Mucosa of gallbladder (tissue), 1 donor: ENCODE measurements at places on chromosomes 16 and 17. TPM values are rescaled to one million over a fixed set of nuclear protein-coding genes. Genes with fewer than 3 reads are reported as not detected.

- DNase-seq: no peak
Observed at GRCh38 chr16:645852-646678, 3.1 kb upstream of the WDR90 start.

GRCh38 chr17:67834634-67835033 lies 9.3 kb downstream of the BPTF start:
- DNase-seq: peak; percentile 0

Gene CLTC
- total RNA-seq: 246 TPM

GRCh38 chr16:65984296-65984695 lies 382.2 kb upstream of the CDH5 start:
- DNase-seq: no peak

- DNase-seq: no peak
Observed at GRCh38 chr16:50630394-50631020, 50.6 kb downstream of the SNX20 start.

DNA sequence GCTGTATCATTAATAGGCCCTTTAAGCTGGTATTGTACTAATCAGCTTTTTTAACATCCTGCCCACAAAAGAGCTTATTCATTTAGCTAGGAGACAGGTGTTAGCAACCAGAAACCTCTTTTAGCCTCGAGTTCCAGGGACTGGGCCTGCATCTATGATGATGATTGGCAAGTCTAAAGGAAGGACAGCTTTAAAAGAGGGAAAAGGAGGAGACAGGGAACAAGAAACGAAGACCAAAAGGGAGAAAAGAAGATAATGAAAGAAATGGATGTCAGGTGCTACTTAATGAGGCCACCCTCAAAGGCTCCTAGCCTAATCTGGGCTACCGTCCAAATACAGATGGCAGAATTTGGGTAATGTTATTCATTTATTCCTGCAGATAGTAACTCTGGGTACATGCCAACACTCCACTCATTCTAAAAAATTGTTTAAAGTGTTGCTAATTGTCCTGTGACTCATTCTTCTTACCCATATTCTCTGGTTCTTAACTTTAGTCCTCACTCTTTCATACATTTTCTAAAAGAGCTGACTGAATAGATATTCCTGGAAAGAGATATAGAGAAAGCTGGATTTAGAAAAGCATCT lies 18.7 kb upstream of the RFFL start:
- DNase-seq: no peak

Gene SDR42E2
- 0.26 TPM for total RNA-seq

DNA sequence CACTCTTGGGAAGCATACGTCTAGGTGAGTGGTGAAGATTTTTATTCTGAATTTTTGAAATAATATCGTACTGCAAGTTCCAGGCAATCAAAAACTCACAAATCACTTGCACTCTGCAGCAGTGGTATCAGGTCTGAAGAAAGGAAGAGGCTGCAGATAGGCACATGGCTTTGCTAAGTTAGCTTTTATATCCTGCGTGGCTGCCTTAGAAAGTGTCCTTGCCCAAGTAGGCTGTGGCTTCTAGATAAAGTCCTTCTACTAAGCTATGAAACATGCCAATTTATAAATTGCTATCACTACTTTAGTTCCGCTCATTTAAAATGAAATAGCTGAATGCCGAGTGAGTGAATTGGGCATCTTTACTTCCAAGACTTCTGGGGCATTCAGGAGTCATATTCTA lies 17.9 kb downstream of the WWOX start:
- DNase-seq: no peak

Gene PPP1R27
- not detected for total RNA-seq

DNA sequence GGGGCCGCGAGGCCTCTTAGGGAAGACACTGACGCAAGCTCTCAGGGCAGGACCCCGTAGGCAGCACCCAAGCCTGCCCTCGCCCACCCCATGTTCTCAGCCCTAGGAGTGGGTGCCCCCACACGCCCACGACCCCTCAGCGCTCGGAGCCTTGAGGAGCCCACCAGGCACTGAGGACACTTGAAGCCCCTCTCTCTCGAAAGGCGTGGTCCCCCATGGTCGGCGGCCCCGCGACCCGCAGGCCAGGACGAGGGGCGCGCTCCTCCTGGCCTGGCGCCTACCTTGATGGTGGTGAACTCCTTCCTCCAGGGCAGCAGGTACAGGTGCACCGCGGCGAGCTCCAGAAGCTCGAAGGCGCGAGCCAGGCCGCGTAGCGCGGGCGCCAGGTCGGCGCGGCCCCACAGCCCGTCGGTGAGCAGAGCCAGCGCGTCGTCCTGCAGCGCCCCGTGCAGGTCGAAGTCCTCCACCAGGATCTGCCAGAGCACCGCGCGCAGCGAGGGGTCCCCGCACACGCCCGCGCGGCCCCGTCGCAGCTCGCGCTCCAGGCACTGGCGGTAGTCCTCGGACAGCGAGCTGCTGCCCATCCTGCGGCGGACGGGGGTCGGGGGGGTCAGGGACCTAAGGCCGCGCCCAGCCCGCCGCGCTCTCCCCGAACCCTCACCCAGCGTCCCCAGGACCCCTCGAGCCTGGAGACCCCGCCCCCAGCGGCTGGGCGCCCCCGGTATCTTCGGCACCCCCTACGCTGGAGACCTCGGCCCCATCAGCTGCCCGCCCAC lies 668 bp downstream of the SPATA2L start:
- DNase-seq: peak; percentile 65

DNA sequence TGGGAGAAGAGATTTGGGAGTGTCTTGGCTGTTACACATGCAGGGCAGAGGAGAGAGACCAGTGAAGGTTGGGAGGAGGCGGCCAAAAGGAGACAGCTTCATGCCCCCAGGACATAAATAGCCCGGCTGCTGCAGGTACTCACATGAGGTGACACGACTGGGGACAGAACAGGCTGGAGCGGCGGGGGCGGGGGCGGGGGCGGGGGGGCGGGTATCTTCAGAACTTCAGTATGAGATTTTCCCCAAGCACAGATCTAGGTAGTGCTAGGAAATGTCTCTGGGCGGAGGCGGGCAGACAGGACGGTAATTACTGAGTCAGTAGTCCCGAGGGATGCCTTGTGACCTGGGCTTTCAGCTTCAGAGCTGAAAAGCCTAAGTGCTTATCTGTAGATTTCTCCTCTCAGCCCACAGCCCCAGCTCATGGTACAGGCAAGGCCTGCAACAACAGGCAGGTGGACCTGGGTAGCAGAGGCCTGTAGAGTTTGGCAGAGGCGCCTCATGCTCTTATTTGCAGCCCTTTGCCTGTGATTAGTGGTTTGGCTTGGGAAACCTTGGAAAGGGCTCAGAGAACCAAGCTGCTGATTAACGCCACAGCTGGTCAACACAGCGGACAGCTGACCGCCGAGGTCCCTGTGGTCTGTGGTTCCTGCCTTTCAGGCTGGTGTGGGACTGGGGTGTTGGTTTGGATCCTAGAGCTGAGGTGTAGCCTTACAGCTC lies 24.5 kb downstream of the UNK start:
- no peak for DNase-seq

- no peak for DNase-seq
Observed at GRCh38 chr17:49624896-49625295, 49.2 kb downstream of the NXPH3 start.

Gene CFAP119
- total RNA-seq: 13.2 TPM

Gene PMFBP1
- 0.66 TPM for total RNA-seq

- no peak for DNase-seq
Observed at GRCh38 chr17:68302066-68302564, 10.8 kb downstream of the ARSG start.

Gene SEC14L5
- total RNA-seq: 0.49 TPM

Gene CDH5
- total RNA-seq: 23.0 TPM

DNA sequence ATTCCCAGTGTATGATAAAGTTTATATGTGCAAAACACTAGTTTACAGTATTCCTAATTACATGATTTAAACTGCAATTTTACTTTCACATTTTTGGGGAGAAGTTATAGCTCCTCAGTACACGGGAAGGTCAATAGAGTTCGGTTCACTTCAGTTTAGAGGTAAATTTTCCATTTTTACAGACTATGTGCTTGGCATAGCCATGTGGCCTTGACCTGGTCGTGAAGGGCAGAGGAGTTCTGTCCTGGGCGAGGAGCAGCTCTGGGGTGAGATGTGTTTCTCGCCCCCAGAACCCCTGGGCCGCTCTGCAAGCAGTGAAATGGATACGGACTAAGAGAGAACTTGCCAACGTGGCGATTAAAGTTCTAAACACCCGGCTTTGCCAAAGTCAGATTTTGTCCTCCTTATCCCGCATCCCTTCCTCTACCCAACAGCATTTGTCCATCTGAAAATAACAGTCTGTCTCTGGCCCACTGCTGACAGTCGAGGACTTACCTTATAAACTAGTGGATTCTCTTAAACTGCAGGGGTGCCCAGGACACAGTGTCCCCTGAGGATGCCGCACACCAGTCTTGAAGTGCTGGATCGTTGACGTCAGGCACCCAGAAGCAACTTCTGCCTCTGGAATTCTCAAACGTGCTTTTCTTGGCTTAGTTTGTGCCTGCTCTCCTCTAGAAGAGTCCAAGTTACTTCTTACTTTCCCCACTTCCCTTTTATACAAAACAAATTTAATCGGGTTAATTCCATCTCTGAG lies 1.5 kb upstream of the SIAH1 start:
- no peak for DNase-seq

DNA sequence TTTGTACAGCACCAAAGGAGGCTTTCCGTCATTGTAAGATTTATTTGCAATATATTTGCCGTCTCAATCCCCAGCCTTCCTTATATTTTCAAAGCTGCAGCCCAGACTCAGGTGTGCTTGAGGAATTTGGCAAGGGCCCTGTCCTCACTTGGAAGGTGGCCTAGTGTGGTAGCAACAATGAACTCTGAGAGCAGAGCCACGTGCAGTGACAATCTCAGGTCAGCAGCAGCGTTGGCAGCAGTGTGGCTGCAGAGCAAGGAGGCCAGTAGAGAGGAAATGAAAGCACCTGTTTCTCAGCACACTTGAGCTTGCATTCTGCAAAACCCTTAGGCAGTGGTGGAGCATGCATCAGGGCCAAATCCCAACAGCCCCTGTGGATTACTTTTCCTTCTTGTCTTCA lies 613.5 kb downstream of the RBFOX1 start:
- no peak for DNase-seq

Gene SBK1
- 0.89 TPM for total RNA-seq

Gene C16orf74
- total RNA-seq: 0.83 TPM

- DNase-seq: no peak
Observed at GRCh38 chr17:6596081-6596480, 39.7 kb upstream of the PITPNM3 start.

- no peak for DNase-seq
Observed at GRCh38 chr17:43074869-43075268, 49.8 kb downstream of the RND2 start.

Gene KRTAP2-3
- not detected for total RNA-seq

DNA sequence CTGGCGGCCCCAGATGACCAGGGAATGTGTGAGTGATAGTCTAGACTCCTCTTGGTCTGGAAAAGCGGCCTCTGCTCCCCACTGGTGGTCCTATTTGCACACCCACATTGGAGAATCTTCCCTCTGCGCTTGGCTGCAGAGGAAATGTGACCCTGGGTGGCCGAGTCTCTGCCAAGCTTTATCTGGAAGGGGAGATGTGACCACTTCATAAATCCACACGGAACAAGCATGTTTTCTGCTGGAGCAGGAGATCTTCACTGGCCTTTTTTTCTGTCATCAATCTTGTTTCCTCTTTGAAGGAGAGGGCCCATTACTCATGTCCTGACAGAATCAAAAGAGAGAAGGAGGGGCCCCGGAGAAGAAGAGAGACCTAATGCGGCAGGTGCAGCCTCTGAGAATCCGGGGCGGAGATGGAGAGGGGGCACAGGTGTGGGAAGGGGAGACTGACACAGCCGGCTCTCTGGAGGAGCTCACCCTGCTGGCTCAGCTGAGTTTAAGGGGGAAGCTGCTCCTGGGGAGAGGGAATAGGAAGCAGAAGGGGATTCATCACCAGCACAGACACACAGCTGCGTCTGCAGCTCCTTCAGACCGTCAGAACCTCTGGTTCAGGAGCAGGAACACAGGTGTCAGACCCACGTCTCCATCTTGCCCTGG lies 116.3 kb downstream of the SOX9 start:
- DNase-seq: no peak

DNA sequence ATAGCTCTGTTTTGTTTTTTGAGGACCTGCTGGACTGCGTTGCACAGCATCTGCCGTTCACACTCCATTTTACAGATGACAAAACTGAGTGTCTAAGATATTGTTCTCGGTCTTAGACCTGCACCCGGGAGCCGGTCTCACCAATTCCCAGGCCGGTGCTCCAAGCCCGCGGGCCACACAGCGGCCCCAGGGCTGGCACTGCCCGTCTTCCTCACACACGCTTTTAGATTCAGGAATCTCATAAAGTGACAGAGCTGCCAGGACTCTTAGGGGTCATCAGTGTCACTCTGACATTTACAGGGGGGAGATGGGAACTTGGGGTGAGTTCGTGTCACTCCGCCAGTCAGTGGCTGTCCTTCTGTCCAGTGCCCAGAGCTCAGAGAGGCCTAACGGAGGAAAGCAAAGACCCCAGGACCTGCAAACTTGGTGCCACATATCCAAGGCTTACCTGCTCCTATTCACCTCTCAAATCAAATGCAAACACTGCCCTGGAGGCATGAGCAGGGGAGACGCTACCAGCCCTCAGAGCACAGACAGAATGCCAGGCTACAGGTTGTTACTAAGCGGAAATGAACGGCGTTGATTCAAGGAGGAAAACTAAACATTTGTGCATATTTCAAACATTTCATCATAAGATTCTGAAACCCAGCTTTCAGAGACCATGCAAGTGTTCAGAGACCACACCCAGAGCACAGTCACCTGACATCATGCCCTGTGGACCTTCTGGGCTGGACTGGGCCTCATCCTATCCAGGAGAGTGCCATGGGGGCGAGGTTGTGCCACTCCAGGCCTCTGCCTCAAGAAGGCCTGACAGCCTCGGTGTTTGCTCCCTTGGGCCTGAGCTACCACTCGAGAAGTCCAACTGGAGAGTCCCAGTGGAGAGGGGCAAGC lies 29.5 kb downstream of the TNFRSF13B start:
- no peak for DNase-seq

- DNase-seq: no peak
Observed at GRCh38 chr16:70269471-70269870, 17.7 kb upstream of the EXOSC6 start.
